ENCODE measurements at places on chromosomes 16 and 17. TPM values are rescaled to one million over a fixed set of nuclear protein-coding genes. Genes with fewer than 3 reads are reported as not detected.

The GNG13 gene
- not detected for total RNA-seq

DNA sequence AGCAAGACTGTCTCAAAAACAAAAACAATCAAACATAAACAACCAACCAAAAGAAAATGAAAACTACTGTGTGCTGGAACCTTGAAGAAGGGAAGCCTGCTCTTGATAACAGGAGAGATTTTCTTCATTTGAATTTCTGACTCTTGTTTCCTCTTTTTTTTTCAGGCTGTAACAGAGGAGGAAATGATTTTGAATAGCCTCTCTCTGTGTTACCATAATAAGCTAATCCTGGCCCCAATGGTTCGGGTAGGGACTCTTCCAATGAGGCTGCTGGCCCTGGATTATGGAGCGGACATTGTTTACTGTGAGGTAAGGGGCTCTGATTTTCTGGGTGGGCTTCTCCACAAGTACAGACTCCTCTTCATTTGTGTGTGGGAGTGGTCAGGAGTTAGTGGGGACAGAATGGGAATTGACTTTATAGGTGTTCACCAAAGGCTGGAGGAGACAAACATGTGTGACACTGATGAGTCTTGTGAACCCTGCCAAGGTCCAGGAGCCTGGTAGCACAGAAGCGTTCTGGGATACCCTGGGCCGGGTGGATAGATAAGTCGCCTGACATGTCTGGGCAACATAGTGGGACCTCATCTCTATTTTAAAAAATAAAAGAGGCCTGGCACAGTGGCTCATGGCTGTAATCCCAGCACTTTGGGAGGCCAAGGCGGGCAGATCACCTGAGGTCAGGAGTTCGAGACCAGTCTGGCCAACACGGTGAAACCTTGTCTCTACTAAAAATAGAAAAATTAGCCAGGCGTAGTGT, 14.9 kb downstream of the DUS2 start:
- DNase-seq = no peak

The HYDIN gene
- not detected for total RNA-seq

The KRTAP4-4 gene
- not detected for total RNA-seq

- no peak for DNase-seq
Measured at GRCh38 chr16:1211451-1212268, 13.4 kb downstream of the TPSG1 start.

DNA sequence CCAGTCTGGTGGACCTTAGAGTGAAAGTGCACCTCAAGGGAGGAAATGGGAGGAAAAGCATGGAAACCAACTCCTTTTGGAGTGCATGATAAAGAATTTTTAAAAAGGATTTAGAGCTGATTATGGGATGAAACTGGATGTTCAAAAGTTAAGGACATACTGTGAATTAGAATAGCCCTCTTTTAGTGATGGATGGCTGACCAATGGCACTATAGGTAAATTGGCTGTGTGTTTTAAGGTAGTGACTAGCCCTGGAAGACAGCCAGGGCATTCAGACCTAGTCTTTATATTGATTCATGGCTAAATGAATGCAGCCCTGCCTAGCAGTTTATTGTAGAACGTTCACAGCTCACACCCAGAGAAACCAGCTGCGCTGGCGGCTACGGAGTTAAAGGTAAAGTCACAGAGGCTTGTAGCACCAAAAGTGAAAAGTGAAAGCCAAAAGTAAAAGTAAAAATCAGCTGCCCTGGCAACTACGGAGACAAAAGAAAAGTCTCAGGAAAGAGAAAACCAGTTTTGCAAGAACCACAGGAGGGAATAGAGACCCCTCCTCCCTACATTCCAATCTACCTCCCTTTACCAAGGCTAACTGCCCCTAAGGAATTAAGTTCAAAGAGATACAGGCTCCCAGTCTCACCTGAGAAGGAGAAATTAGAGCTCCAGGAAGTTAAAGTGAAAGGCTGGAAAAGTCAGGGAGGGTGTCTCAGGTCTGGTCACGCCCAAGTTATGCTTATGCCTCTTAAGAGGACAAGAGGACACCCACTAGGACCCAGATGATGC, 21.8 kb downstream of the ACSM1 start:
- no peak for DNase-seq

The CDK5RAP3 gene
- 136 TPM for total RNA-seq

GRCh38 chr17:79841369-79842135, 2.3 kb upstream of the CBX4 start:
- DNase-seq = no peak

- DNase-seq = no peak
Measured at GRCh38 chr17:75267153-75267410, 3.9 kb downstream of the MIF4GD start.

The TP53TG3 gene
- not detected for total RNA-seq

The IL4R gene
- 34.5 TPM for total RNA-seq

DNA sequence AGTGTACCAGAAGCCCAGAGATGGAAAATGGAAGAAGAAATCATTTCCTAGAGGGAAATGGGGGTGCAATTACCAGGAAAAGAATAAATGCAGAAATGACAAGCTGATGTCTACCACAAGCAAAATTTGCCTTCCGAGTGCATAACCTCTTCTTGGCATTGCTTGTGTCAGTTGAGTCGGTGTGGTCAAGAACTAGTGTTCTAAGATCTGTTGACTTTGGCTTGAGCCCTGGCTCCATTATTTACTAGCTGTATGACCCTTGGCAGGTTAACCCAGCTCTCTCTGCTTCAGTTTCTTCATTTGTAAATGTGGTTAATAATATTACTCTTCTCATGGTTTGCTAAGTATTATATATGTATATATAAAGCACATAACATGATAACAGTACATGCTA, 273.0 kb upstream of the IRX5 start:
- DNase-seq = no peak

DNA sequence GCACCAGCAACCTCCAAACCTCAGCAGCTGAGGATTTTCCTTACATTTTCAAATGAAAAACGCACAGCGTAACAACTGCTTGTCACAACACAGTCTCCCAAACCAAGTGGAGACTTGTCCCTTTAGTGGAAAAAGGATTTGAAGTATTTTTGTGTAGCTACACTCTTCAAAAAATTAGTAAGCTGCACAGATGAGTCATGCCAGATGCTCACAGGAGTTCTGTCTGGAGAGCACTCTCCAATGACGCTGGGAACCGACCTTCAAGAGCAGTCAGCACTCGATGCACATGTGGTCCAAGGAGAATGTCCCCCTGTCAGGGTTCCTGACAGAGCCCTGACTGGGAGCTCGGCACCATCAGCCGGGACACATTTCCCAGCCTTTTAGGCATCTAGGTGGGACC, 39.8 kb downstream of the MAP1LC3B start:
- DNase-seq = no peak

- no peak for DNase-seq
Measured at GRCh38 chr16:49884033-49885015, 28.4 kb upstream of the ZNF423 start.
